ENCODE measurements at places on chromosomes 4 and X.

DNA sequence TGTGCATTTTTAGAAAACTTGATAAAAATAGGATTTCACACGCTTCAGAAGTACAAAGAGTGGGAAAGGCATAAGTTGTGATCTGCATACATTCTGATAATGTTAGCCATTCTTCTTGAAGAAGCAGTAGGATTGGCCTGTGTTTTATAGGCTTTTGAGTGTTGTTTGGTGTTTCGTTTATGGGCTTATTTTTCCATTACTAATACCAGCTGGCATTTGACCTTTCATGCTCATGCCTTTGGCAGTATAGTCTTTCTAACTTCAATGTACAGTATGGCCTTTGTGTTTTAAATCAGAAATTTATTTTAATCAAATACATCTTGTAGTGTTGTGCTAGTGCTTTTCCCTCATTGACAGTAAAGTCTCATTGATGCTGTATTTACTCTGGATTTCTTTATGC is 51.5 kb upstream of the SLC4A4 start:
- DNase-seq = no peak

DNA sequence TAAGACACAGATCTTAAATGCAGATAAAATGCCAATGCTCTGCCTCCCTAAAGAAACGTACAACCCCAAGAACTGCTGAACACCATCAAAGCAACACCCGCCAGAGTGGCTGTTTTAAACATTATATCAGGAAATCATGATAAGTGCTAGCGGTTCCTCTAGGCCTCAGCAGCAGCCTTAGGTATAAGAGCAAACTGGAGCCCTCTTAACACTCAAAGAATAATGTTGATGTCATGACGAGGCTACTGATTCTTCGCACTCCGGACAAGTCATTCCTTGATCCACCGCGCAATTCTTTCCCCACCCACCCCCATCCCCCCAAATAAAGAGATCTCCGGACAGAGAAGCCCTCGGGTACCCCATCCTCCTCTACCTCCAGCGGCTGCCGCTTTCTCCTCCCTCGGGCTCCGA is 507 bp downstream of the LIN54 start:
- peak; percentile 56 for DNase-seq

DNA sequence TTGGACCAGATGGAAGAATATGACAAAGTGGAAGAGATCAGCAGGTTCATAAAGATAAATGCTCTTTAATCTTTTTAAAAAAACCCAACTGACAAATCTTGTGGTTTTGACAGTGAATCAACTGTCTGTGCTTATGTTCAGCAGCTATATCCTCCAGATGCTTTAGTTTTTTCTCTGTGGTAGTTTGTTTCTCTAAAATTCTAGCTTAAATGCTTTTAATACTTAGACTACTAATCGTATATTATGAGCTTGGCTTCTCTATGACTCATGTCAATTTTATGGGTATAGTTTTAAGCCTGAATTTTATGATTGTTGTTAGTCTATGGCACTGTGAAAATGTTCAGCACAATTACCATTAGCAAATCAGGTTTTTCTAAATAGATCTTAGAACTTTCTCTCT is 12.9 kb downstream of the HHIP start:
- DNase-seq = no peak

GRCh38 chr4:127846061-127846460 is 34.6 kb upstream of the PLK4 start:
- no peak for DNase-seq

- DNase-seq = no peak
Observed at GRCh38 chr4:103306870-103307375, 108.8 kb upstream of the CENPE start.

All from endothelial cell of umbilical vein (primary cell).